ENCODE measurements at places on chromosomes 2 and 18.
A peak's percentile ranks its signal among the peaks of the same experiment; 100 is the strongest.

DNA sequence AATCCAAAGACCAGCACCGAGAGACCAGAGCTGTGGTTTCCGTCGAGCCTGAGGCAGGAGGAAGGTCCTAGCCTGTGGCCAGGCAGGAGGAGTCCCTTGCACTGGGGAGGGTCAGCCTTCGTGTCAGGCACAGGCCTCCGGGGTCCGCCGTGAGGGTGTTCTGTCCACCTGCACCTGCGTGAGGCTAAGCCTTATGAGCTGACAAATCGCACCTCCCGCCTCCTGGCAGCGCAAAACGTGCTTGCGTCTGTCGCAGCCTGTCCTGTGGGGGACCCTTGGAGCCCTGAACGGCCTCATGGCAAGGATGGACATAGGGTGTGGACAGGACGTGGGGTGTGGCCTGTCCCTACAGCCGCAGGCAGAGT lies 73.3 kb downstream of the KCNG2 start:
- DNase-seq, result no peak

DNA sequence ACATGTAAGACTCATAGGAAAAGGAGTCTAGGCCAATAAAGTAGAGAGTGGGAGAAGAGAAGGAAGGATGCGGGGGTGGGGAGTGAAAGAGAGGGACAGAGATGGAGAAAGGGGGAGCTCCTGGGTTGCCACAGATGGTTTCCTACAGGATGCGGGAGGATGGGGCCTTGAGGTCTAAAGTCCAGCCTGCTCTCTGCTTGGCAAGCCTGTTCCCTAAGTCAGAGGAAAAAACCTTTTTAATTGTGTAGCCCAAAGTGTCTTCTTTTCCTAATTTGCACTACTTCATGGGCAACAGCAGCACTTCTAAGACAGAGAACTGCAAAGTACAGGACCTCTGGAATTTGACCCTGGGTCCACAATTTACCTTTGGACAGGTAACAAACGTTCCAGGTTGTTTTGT lies 1.4 kb upstream of the FAM110C start:
- no peak for DNase-seq

- peak; percentile 81 for DNase-seq
Observed at GRCh38 chr2:9781252-9781651, 62.0 kb upstream of the TAF1B start.

DNA sequence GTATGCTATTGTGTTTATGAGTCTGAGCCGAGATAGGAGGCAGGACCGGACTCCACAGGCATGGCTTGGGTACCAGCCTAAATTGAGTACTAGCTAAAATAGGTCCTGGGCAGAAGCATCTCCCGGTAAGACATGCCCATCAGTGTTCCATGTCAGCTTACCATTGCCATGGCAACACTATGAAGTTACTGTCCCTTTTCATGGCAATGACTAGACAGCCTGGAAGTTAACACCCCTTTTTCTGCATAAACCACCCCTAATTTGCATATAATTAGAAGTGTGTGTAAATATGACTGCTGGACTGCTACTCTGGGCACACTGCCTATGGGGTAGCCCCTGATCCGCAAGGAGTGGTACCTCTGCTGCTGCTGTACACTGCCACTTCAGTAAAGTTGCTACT lies 1005.1 kb upstream of the FAM98A start:
- no peak for DNase-seq

- no peak for DNase-seq
Observed at GRCh38 chr2:60302377-60303126, 250.9 kb downstream of the BCL11A start.

DNA sequence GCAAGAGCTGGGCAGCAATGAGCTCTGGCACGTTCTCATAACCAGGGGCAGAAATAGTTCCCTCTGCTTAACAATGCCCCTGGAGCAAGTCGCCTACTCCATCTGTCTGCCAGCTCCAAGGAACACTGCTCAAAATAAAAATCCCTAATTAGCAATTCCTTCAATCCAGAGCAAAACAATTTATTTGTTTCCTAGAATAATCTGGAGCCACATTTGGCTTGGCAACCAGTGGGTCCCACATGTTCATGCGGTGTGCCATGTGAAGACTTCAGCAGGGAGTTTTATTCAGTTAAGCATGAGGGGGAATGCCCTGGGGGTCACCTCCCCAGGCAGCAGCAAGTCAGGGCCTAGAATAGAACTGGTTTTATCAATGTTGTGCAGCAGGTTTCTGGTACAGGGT lies 7.6 kb upstream of the EGR4 start:
- no peak for DNase-seq

DNA sequence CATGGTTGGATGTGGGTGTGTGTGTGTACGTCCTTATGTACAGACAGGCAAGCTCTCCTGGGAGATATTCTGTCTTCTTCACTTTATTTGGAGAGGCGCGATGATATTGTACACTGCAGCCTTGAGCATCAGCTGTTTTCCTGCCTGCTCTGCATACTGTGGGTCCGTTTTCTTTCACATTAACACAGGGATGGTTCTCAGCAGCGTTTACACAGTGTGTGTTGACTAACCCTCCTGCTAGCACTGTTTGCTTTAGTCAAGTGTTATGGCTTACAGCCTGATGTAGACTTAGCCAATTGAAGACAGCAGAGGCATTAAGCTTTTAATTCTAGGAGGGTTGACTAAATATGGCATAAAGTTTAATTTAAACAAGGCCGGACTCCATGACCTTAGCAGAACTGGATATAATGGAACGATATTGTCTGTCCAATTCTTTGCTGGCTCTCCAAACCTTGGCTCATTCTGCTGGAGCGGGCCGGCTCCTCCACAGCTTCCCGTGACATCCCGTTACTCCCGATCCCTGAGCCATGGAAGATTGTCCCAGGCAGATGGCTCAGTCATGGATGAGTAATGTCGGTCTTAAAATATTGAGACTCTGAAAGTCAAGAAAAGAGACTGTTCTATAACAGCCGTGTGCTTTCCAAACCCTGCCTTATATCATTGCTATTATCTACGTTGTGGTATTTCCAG lies 134.7 kb downstream of the TPGS2 start:
- no peak for DNase-seq

DNA sequence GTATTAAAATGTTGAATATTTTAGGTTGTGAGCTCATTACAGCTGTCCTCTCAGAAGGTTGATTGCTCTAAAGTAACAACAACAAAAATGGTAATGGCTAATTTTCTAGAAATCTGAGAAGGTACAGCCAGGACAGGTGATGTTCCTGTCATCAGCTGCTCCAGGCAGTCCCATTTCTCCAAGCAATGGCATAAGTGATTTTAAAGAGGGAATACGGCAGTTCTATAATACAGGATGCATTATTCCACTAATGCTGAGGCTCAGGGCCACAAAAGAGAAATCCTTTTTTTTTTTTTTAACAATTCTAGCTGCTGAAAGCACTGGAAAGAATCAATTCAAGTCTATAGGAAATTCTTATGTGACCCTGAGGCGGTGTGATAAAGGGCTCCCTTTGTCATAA lies 199.9 kb downstream of the PMAIP1 start:
- no peak for DNase-seq

- DNase-seq, result no peak
Observed at GRCh38 chr18:58599106-58599505, 29.8 kb downstream of the ALPK2 start.

DNA sequence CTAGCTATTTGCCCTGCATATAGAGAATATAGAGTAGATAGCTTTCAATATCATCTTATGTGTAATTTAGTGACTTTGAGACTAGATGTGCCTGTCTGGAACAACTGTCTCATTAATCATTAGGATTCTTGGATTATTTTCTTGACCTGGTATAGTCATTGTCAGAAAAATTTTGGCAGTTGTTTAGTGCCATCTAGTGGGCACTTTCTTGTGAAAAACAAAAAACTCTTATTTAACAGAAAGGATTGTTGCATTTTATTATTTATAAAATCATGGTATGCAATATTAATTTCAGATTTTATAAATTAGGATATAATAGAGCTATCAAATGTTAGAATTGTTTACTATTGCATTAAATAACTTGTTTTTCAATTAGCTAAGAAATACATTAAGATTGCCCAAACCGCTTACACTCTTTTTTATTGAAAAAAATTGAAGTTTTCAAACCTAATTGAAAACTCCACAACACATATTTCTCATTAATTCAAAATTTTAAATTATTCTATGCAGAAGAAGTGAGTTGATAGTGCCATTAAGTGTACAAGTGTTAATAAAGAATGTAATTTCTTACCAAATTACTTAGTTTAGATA lies 80.3 kb downstream of the DYNAP start:
- DNase-seq, result peak; percentile 16

DNA sequence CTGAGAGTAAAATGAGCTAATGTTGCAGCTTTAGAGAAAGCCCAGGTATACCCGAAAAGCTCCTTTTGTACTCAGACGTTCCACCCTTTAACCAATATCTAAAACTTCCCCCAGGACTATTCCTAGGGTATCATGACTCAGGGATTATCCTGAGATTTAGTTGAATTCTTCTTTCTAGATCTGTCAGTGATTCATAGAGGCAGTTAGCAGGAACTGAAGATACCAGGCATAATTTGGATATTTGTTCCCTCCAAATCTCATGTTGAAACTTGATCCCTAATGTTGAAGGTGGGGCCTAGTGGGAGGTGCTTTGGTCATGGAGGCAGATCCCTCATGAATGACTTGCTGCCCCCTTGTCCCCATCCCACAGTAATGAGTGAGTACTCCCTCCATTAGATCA lies 161.2 kb upstream of the LRP1B start:
- no peak for DNase-seq

GRCh38 chr2:218996937-218997336 lies 3.7 kb upstream of the CRYBA2 start:
- no peak for DNase-seq

DNA sequence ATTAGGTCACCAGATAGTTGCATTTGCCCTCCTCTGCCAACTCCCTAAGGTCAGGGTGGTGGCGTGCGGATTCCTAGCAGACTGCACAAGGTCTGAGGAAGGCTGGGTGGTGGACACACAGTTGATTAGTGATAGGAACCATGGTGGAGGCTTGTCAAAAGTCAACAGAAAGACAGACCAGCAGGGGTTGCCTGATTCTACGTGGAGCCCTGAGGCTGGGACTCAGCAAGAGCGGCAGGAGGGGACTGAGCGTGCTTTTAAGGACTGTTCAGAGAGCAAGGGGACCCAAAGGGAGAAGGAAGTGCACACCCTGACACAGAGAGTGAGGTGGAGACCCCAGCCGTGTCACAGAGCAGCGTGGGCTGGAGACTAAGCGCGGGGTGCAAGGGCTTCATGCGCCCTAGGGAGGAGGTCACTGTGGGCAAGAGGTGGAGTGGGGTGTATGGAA lies 513.2 kb downstream of the RNF144A start:
- DNase-seq, result no peak

DNA sequence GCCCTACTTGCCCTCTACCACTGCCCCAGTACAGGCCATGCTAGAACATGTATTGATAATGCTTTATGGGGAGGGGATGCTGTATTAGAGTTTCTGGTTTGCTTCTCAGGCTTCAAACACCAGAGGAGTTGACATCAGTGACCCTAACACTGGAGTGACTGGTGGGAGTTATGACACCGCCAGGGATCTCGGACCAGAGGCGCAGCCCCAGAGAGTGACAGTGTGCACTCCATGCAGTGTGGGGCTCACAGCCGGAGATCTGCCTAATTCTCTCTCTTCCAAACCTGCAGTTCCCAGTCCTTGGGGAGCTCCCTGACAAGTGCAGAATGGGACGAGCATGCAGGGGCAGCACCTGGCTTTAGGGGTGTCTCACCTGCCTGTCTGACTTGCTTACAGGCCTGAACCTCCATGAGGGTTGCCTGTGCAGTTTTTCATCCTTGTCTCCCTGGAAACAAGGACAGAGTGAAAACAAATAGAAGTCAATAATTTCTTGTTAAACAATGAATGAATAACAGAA lies 244.9 kb upstream of the MYT1L start:
- no peak for DNase-seq

- DNase-seq, result no peak
Observed at GRCh38 chr2:71458413-71459083, 5.2 kb downstream of the DYSF start.

- DNase-seq, result no peak
Observed at GRCh38 chr18:68414407-68414806, 300.5 kb downstream of the TMX3 start.

DNA sequence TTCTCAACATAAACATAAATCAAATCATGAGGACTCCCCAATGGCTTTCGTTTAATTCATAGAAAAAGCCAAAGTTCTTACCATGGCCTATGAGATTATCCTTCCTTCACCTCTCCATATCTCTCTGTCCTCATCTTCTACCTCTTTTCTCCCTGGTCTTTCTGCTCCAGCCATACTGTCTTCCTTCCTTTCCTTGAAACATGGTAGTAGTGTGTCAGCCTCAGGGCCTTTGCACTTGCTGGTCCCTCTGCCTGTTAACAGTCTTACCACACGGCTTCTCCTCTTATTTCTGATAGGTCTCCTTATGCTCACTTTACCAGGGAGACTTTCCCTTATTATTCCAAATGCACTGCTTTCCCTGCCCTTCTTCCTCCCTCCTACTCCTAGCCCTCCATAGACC lies 25.6 kb downstream of the APOB start:
- DNase-seq, result no peak

DNA sequence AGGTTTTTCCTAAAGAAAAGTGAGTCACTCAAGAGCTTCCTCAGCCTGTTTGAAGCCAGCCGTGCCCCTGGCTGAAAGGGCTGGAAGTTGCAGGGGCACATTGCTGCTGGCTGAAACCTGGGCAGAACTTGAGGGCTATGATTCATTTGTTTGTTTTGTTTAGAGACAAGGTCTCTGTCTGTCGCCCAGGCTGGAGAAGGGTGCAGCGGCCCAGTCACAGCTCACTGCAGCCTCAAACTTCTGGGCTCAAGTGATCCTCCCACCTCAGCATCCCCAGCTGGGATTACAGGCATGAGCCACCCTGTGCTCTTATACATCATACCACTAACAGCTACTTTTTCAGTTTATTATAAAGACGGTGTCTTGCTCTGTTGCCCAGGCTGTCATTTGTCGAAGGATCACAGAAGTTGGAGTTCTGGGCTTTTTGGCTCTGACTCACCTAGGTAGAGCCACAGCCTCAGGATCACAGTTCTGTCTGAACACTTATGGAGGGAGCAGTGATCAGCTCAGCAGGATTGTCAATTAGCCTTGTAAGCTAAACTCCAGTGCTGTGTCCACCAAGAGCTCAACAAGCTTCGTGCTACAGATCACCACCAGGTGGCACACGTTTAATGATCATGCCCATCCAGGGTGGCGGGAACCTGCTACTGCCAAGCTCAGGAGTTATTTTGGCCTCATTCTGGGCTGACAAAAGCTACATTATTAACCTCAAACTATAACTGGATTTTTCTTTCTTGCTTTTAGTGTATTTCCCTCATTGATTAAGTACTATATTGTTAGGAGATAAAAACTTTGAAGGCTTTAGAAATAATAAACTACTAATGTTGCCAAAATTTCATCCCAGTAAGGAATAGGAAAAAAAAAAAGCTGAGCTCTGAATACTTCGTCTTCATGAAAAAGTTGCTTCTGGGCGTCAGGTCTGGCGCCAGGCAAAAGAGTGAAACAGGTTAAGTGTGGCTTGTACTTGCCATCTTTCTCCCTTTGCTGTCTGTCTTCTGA lies 57.9 kb downstream of the ARHGEF33 start:
- peak; percentile 75 for DNase-seq
